ENCODE measurements at places on chromosomes 5 and 9.

GRCh38 chr9:30411571-30411970, 1972.9 kb upstream of the ACO1 start:
- DNase-seq, result no peak

- no peak for DNase-seq
Measured at GRCh38 chr9:98994172-98995058, 50.7 kb downstream of the COL15A1 start.

GRCh38 chr5:87136733-87137132, 130.9 kb upstream of the RASA1 start:
- no peak for DNase-seq

DNA sequence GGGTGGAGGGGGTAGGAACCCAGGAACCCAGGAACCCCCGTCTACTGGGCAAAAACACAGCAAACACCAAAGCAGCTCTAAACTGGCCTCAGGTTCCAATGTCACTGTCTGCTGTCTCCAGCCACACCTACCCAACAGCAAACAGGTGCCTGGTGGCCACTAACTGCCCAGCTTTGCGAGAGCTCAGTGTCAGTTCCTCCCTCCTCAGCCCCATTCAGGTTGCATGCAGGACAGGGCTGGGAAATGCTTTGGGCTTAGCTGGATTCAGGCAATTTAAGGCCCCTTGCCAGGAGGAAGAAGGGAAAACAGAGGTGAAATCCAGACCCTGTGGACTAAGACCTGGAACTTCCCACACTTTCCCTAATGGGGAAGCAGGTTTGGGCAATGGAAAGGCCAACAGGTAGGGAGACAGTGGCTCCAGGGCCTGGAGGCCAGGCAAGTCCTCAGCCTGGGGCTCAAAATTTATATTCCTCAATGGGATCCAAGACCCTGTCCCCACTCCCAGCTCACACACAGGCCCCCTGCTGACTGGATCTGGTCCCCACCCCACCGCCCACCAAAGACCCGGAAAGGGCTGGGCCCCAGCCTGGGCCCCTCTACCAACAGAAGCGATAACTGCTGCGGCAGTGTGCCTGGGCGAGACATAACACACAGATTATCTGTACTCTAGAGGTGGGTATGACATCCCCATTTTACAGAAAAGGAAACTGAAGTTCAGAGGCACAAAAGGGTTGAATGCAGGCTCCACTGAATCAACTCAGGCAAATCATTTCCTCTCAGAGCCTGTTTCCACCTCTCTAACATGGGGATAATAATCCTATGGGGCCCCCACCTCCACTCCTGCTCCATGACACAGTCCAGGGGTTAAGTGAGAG, 3.5 kb downstream of the EEIG1 start:
- DNase-seq, result peak; percentile 4

DNA sequence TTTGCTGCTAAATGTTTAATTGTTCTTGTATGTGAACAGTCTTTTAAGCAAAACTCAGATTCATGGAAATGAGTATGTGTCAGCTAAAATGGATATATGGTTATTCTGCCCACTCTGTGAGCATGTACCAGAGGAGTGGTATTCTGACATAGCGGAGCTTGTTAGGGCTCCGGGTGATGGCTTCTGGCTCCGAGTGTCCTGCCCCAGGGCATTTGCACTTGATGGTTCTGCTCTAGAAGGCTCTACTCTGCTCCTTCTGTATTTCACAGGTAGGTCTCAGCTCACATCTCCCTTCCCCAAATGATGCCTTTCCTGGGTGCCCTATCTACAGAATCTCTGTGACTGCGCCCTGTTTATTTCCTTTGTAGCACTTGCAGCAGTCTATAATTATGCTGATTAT, 113.3 kb downstream of the ARHGAP26 start:
- DNase-seq, result no peak

DNA sequence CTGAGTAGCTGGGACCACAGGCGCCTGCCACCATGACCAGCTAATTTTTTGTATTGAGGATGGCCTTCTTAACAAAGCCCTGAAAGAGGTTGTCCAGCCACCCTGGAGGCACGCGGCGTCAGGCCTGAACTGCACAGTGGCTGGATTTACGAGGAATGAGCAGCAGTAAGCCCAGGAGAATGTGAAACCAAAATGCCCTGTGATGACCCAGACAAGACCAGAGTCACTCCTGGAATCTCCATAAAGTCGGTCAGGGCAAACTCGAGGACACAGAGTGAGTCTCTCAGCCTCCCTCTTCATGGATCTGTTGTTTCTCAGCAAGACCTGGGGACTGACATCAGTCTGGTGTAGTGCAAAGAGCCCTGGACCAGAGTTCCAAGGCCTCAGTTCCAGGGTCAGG, 53.2 kb upstream of the C5orf58 start:
- DNase-seq, result no peak

All from heart right ventricle (tissue), 16 donors.